ENCODE measurements at places on chromosomes 1 and 21.

DNA sequence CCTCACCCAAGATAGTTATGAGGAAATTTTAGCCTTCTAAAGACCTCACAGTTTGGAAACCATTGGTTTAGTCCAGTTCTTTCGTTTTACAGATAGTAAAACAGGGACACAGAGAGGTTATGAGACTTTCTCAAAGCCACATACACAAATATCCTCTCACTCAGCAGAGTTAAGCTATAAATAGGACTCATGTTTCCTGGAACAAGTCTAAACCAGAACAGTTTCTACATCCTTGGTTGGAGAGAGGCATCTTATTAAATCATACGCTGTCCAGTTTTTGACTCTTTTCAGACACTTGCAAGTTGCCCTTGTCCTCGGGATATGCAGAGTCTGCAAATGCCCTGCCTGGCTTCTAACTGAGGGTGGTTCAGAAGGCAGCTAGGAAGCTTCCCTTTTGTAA, 462.1 kb upstream of the DEPDC1 start:
- no peak for DNase-seq

DNA sequence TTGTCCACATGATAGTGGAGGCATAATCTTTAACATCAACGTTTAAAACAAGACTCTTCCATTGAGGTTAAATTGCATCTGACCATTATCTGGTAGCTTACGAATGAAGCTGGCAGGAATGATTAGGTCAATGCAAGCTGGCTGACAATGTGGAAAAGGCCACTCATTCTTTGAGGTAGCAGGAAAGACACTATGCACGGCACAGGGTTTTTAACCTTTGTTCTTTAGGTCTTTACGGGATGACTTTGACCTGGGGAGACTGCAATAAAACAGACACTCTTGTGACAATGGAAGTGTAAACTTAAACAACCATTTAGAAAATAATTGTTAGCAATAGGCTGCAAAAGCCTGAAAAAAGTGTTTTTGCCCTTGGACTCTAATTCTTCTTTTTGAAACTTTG, 193.8 kb upstream of the FOXD3 start:
- DNase-seq: no peak

GRCh38 chr21:45378258-45378966, 26.6 kb upstream of the COL18A1 start:
- no peak for DNase-seq

DNA sequence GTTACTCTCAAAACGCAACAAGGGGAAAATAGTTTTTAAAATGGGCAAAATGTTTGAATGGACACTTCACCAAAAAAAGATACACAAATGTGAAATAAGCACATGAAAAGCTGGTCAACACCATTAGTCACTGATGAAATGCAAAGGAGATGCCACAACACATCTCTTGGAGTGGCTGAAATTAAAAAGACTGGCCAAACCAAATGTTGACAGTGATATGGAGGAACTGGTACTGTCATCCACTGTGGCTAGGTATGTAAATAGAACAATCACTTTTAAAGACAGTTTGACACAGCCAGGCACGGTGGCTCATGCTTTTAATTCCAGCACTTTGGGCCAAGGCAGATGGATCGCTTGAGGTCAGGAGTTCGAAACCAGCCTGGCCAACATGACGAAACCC, 91.1 kb downstream of the POFUT2 start:
- no peak for DNase-seq
